DND-41 (cell line): ENCODE measurements at places on chromosomes 12 and 14.

- peaks cover 7% of the 10 kb centered on the region; the same call in 1 of the 2 replicates for H3K36me3 ChIP-seq
- no peaks in the 10 kb centered on the region for H3K27me3 ChIP-seq
- H3K27ac ChIP-seq = no peak overlapping the region
- no peak for DNase-seq
Observed at GRCh38 chr14:74474376-74474775, 18.7 kb downstream of the NPC2 start.

GRCh38 chr12:122182887-122183587 is at the start of gene LRRC43:
LRRC43 (plus strand) TSS chr12:122183123; CDS start chr12:122183145, 22 bp downstream.
- H3K4me1 ChIP-seq = no peaks in the 10 kb centered on the region
- H3K27ac ChIP-seq = no peak within 1 kb of the TSS
- no peaks in the 10 kb centered on the region for H3K36me3 ChIP-seq
- peaks cover 3% of the 10 kb centered on the region for H3K27me3 ChIP-seq
- no peak within 1 kb of the TSS for H3K4me3 ChIP-seq

DNA sequence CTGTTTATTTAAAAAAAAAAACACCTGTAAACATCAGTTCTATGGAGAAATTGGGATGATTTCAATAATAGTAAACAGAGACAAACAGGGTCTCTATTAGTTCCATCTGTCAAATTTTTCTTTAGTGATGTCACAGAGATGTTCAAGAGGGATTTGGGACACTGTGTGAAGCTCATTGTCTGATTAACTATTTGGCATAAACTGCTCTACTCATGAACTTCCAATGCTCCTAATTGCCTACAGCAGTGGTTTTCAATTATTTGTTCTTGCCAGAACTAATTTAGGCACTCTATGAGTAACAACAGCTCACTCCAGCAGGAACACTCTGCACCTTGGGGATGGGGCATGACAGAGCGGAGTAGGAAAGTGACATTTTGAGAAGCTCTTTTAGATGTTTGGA is 250.1 kb upstream of the PRKD1 start:
- no peak for DNase-seq
- H3K27ac ChIP-seq = no peak overlapping the region
- no peaks in the 10 kb centered on the region for H3K4me1 ChIP-seq
- no peak overlapping the region for H3K4me3 ChIP-seq
- H3K36me3 ChIP-seq = no peaks in the 10 kb centered on the region
- H3K27me3 ChIP-seq = no peaks in the 10 kb centered on the region

- H3K27me3 ChIP-seq = no peaks in the 10 kb centered on the region
- no peak within 1 kb of the TSS for H3K27ac ChIP-seq
- peaks cover 17% of the 10 kb centered on the region for H3K36me3 ChIP-seq
- H3K4me3 ChIP-seq = no peak within 1 kb of the TSS
Observed at GRCh38 chr12:56229916-56230431, at the start of gene SLC39A5. SLC39A5 (plus strand) TSS chr12:56230051; CDS start chr12:56231275, 1,224 bp downstream.

- H3K4me3 ChIP-seq = no peak overlapping the region
- no peaks in the 10 kb centered on the region for H3K4me1 ChIP-seq
- no peak for DNase-seq
Observed at GRCh38 chr12:1740161-1740948, 49.5 kb downstream of the ADIPOR2 start.

GRCh38 chr12:75704664-75705063 is 193.3 kb upstream of the KRR1 start:
- H3K4me3 ChIP-seq = no peak overlapping the region
- no peaks in the 10 kb centered on the region for H3K36me3 ChIP-seq
- no peaks in the 10 kb centered on the region for H3K27me3 ChIP-seq
- no peak for DNase-seq
- peaks cover 31% of the 10 kb centered on the region for H3K4me1 ChIP-seq

- H3K4me3 ChIP-seq = no peak within 1 kb of the TSS
- H3K36me3 ChIP-seq = no peaks in the 10 kb centered on the region
- no peaks in the 10 kb centered on the region for H3K4me1 ChIP-seq
- H3K27ac ChIP-seq = no peak within 1 kb of the TSS
- DNase-seq = no peak
Observed at GRCh38 chr12:38905480-38906351, at the start of gene CPNE8. CPNE8 (minus strand) TSS chr12:38905591; CDS start chr12:38905534, 57 bp downstream.

GRCh38 chr12:102300824-102301461 is 103.3 kb upstream of the PMCH start:
- H3K4me3 ChIP-seq = no peak overlapping the region
- H3K36me3 ChIP-seq = no peaks in the 10 kb centered on the region
- no peak overlapping the region for H3K27ac ChIP-seq
- no peaks in the 10 kb centered on the region for H3K4me1 ChIP-seq

DNA sequence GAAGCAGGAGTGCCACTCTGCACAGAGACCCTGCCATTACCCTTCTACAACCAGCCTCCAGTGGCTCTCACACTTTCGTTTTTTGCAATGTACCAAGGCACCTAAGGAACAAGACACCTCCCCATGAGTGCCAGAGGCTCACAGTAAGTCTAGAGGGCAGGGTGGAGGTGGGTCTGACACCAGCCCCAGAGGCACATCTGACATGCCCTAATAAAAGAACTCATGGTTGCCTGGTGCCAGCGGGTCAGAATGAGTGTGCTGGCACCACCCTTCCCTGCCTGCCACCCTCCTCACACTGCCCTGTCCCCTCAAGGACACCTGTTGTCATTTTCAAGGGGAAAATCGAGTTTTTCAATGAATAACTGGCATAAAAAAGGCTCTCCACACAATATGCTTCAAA is 161.2 kb downstream of the FOXN3 start:
- no peak overlapping the region for H3K27ac ChIP-seq
- no peaks in the 10 kb centered on the region for H3K27me3 ChIP-seq
- no peak for DNase-seq
- no peak overlapping the region for H3K4me3 ChIP-seq

- peak overlapping the region; percentile 78 for H3K27ac ChIP-seq
- peak overlapping the region; percentile 46; the same call in 1 of the 2 replicates for H3K4me3 ChIP-seq
- H3K27me3 ChIP-seq = no peaks in the 10 kb centered on the region
- H3K4me1 ChIP-seq = peaks cover 55% of the 10 kb centered on the region
- no peak for DNase-seq
Observed at GRCh38 chr12:50923361-50924130, 28.8 kb upstream of the HIGD1C start.

- no peaks in the 10 kb centered on the region for H3K36me3 ChIP-seq
- DNase-seq = no peak
- H3K4me1 ChIP-seq = no peaks in the 10 kb centered on the region
- no peaks in the 10 kb centered on the region for H3K27me3 ChIP-seq
Observed at GRCh38 chr12:78473136-78473535, 391.4 kb upstream of the SYT1 start.

DNA sequence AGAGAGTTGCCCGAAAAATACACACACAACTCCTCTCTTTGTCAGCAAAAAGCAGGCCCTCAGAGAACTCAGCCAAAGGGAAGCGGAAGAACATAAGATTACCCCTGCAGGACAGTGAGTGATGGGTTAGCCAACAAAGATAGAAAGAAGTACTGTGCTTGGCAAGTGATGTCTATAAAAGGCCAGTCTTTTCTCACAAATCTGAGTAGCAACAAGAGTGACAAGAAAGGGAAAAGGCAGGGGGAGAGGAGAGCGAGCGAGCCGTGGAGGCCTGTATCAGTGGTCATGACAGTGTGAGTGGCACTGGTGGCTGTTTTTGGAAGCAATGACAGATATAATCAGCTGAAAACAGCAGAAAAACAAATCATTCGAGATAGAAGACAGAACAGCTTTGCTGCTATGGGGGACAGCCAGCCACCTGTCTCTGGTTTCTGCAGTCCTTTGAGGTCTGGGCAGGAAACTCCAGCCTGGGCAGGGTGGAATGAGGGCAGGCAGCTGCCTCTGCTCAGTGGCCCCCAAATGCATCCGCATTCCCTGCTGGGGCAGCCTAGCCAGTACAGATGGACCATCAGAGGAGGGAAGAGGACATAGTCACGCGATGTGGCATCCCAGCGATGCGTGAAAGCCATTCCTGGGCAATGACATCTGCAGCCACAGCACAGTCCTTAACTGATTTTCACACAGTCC is 74.7 kb downstream of the TRIM9 start:
- peaks cover 12% of the 10 kb centered on the region; the same call in 1 of the 2 replicates for H3K36me3 ChIP-seq
- peak overlapping the region; percentile 42; the same call in 1 of the 2 replicates for H3K27ac ChIP-seq
- DNase-seq = no peak
- peaks cover 5% of the 10 kb centered on the region; the same call in 1 of the 2 replicates for H3K4me1 ChIP-seq

DNA sequence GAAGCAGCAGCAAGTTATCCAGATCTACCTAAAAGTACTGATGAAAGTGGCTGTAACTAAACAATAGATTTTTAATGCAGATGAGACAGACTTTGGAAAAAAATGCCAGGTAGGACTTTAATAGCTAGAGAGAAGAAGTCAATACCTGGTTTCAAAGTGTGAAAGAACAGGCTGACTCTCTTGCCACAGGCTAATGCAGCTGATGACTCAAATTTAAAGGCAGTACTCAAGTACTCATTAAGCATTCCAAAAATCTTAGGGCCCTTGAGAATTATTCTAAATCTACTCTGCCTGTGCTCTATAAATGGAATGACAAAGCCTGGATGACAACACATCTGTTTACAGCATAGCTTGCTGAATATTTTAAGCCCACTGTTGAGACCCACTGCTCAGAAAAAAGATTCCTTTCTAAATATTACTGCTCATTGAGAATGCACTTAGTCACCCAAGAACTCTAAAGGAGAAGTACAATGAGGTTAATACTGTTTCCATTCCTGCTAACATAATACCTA is 68.6 kb upstream of the SYT1 start:
- H3K4me3 ChIP-seq = no peak overlapping the region
- H3K27ac ChIP-seq = no peak overlapping the region
- H3K4me1 ChIP-seq = peaks cover 17% of the 10 kb centered on the region
- no peaks in the 10 kb centered on the region for H3K27me3 ChIP-seq
- H3K36me3 ChIP-seq = no peaks in the 10 kb centered on the region
- no peak for DNase-seq

- no peaks in the 10 kb centered on the region for H3K27me3 ChIP-seq
- no peaks in the 10 kb centered on the region for H3K4me1 ChIP-seq
- H3K4me3 ChIP-seq = no peak overlapping the region
- no peak for DNase-seq
Observed at GRCh38 chr12:104163631-104164030, 25.6 kb upstream of the NFYB start.

DNA sequence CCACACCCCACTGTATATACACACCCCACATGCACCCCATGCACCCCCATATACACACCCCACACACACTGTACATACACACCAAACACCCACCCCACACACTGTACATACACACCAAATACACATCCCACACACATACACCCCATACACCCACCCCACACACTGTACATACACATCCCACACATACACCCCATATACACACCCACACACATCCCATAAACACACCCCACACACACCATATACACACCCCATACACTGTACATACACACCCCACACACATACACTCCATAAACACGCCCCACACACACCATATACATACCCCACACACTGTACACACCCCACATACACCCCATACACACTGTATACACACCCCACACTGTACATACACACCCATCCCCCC is 82.3 kb downstream of the NOC4L start:
- H3K27ac ChIP-seq = no peak overlapping the region
- no peak overlapping the region for H3K4me3 ChIP-seq
- no peaks in the 10 kb centered on the region for H3K27me3 ChIP-seq
- no peaks in the 10 kb centered on the region for H3K36me3 ChIP-seq

- H3K4me3 ChIP-seq = no peak overlapping the region
- no peaks in the 10 kb centered on the region for H3K36me3 ChIP-seq
- no peaks in the 10 kb centered on the region for H3K27me3 ChIP-seq
- no peak for DNase-seq
- no peak overlapping the region for H3K27ac ChIP-seq
- peaks cover 15% of the 10 kb centered on the region for H3K4me1 ChIP-seq
Observed at GRCh38 chr12:75979181-75979580, 52.4 kb downstream of the PHLDA1 start.

DNA sequence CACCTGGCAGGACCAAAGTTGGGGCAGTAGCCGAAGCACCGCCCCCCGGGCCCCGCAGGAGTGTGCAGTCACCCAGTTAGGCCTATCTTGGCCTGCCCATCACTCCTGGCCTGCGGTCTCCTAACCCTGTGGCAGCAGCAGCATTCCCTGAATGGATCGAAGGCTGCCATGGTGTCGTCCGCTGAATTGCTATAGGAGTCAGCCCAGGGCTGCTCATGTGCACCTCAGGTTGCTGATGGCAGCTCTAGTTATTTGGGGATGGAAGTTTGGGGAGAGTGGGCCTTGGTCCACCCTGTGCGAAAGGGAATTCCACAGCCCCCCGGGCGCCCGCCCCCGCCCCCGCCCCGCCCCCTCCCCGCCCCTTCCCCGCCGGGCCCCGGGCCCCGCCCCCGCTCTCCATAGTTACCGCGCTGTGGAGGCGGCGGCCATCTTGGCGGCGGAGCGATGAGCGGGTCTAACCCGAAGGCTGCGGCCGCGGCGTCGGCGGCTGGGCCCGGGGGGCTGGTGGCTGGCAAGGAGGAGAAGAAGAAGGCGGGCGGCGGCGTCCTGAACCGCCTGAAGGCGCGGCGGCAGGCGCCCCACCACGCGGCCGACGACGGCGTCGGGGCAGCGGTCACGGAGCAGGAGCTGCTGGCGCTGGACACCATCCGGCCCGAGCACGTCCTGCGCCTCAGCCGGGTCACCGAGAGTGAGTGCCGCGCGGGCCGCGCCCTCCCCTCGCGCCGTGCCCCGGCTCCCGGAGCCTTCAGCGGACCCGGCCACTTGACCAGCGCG is at the start of gene UNC119B:
TSS of gene UNC119B (plus strand) at position 428 of the 774 bp plus-strand sequence. CDS start at position 445, 17 bp downstream.
- DNase-seq = peak; percentile 77
- no peaks in the 10 kb centered on the region for H3K27me3 ChIP-seq
- peak within 1 kb of the TSS; percentile 88 for H3K4me3 ChIP-seq
- H3K36me3 ChIP-seq = peaks cover 19% of the 10 kb centered on the region

- no peaks in the 10 kb centered on the region for H3K36me3 ChIP-seq
- no peaks in the 10 kb centered on the region for H3K4me1 ChIP-seq
- H3K4me3 ChIP-seq = no peak overlapping the region
- H3K27ac ChIP-seq = no peak overlapping the region
- no peak for DNase-seq
Observed at GRCh38 chr12:56695327-56696101, 7.4 kb upstream of the PTGES3 start.
